ENCODE measurements at places on chromosomes 6 and 20.

DNA sequence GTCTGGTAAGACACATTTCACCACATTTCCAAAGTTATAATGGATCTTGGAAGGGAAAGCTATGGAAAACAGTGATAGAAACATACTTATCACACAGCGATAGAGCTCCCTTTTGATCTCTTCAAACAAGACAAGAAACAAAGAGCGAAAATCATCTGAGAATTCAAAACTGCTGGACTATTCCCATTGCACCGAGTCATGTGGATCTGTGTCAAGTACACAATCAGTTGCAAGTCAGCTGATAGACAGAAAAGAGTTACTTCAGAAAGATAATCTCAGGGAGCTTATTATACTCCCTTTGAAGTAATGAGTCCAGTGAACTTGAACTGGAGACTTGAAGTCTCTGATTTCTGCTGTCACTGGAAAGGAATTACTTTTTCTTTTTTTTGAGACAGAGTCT is 89.7 kb upstream of the GCM1 start:
- DNase-seq = no peak

DNA sequence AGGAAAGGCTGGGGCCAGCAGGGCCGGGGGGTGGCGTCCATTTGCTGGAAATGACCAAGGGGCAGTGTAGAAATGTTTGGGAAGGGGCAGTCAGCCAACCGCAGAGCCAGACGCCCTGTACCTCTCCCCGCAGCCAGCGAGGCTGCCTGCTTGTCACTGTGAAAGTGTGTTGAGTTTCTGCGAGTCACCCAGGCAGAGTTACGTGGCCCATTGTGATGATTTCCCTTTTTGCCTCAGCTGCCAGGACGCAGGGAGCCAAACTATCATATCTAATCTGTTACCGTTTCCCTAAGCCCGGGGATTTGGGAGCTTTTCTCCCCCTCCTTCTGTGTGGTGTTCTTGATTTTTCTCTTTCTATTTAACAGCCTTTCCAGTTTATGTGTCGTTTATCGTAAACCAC is 67.9 kb upstream of the STX16 start:
- no peak for DNase-seq

DNA sequence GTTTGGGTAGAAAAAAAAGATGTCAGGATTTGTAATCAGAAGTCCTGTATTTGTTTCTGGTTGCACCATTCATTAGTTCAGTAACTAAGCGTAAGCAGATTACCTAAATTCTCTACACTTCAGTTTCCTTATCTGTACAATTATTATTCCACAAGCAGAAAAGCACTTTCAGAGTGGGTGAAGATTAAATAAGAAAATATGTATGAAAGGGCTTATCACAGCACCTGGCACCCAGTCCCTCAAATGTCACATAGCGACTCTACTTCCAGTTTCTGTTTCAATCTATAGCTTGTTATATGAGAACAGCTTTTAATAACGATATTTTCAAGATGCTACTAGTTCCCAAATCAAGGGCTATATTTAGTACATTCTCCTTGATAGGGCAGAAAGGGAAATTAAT is 31.4 kb downstream of the RGS17 start:
- no peak for DNase-seq

DNA sequence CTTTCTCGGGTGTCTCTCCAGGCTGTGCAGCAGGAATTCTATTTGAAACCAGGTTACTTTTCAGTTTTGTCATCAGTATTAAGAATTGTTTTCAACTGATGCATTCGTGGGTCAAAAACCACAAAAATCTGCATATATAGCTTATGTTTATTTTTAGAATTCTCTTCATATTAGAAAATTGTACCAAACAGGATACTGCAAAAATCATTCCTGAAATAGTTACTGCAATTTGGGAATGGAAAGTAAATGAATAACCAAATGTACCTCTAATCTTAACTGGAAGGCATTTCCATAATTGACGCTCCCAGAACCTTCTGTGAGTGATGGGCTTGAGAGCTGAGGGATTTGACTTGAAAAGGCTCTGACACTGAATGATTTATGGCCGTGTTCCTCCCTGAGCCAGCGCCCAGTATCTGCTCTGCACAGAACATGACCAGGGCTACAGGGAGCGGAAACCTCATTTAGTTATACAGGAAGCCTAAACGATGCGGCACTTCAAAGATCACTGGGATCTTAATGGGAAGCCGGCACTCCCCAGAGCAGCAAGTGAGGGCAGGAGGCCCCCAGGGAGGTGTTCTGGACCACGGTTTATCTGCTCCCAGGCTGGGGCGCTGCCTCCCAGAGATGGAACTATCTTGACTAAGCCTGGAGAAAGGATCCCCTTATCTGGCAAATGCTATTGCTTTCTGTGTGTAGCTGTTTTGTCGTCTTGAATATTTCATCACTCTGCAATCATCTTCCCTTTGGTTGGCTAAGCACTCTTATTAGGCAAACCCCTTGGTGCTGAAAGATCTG is 446.0 kb downstream of the QKI start:
- no peak for DNase-seq

DNA sequence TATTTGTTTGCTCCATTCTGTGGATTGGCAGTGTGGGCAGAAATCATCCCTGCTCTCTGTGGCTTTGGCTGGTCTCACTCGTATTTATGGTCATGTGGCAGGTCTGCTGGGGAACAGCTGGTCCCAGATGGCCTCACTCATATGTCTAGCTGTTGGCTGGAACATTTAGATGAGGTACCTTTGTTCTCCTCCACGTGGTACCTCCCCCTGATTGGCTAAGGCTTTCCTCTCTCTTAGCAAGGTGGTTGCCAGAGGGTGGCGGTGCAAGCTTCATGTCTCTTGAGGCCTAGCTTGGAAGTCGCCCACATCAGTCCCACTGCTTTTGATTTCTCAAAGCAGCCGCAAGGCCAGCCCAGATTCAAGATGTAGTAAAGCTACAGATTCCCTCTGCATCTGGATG is 348.5 kb upstream of the BTBD3 start:
- DNase-seq = no peak

All from stimulated activated CD8-positive, alpha-beta memory T cell treated with anti-CD3 and anti-CD28 coated beads, Interleukin-2, amount 100 ng/mL, for 1 hour (primary cell).